Right cardiac atrium (tissue), 5 donors: ENCODE measurements at places on chromosomes 11 and 22.

- DNase-seq = no peak
Observed at GRCh38 chr11:74476536-74476935, 9.2 kb upstream of the KCNE3 start.

DNA sequence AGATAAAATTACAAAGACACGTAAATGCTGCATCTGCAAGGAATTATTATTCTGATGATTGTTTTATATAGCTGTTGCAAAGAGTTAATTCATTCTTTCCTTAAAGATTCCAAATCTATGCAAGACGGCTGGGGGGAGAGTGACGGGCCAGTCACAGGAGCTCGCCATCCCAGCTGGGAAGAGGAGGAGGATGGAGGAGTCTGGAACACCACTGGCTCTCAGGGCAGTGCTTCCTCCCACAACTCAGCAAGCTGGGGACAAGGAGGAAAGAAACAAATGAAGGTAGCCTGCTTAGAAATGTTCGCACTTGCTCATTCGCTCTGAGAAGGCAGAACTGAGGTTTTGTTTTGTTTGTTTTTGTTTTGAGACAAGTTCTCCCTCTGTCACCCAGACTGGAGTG is 73.0 kb upstream of the ADSL start:
- DNase-seq = no peak

- no peak for DNase-seq
Observed at GRCh38 chr11:59560290-59560701, 49.0 kb downstream of the OR4D9 start.

GRCh38 chr22:46569848-46570695 is 32.7 kb upstream of the CELSR1 start:
- peak; percentile 29 for DNase-seq

DNA sequence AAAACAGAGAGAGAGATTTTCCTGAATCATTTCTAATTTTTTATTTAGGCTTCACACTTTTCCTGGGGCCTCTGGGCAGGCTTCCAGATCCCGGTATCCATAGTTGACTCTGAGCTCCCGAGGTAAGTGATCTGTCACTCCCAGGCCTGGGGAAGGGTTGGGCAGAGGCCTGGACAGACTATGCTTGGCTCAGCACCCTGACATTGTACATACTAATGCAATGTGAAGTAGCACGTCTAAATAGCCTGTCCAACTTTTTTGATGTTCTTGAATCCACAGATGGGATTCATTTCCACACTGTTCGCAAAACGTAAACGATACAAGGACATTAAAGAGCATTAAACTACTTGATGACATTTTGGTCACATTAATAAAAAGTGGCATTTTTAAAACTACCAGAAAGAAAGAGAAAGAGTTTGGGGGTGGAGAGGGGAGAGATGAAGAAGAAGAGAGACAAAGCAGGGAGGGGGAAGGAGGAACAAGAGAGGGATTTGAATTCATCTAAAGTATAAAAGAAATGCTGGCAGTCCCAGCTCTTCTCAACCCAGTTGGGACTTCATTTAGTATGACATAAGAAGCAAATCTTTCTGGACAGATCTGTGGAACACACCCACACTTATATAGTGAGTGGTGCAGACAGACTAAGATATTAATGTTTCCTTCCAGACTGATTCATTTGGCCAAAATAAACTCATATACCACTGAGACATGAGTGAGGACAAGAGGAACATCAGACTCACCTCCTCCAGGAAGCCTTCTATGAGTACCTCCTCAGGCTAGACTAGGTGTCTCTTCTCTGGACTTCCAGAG is 514.2 kb downstream of the SOX6 start:
- no peak for DNase-seq

GRCh38 chr11:103315248-103315647 is 206.0 kb downstream of the DYNC2H1 start:
- no peak for DNase-seq
